ENCODE measurements at places on chromosomes 5 and 9.

- no peak for DNase-seq
Measured at GRCh38 chr5:2756211-2757152, 5.0 kb upstream of the IRX2 start.

DNA sequence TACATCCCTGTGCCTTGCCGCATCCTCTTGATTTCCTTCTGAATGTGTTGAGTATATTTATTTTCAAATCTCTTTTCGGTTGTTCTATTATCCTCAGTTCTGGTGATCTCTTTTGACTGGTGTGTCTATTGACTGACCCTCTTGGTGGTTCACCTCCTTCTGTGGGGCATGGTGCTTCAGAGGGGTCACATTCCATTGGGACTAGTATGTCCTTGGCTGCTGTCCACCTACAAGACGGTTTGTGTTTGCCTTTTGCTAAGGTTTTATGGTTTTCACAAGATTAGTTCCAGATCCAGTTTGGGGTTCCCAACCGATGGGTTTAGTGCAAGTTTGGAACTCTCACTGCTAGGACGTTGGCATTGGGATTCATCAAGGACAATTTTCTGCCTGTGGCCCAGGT lies 66.6 kb downstream of the PHF2 start:
- no peak for DNase-seq

GRCh38 chr5:91026466-91026865 lies 356.7 kb downstream of the ARRDC3 start:
- no peak for DNase-seq

DNA sequence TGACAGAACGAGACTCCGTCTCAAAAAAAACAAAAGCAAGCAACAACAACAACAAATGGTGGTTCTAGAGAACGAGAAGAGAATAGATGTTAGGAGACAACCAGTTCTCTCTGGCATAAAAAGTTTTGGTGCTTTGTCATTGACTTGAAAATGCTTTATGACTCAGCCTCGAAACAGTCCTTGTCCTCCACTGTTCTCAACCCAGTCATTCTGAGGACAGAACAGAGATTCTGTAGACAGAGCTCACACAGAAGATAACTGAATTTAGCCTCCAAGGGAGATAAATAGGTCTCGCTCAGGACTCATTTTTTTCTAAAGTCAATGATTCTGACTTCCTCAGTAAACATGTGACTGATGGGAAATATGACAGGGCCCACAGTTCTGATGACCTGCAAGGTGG lies 76.0 kb upstream of the FSTL4 start:
- no peak for DNase-seq

- DNase-seq, result no peak
Measured at GRCh38 chr5:161548487-161549094, 2.1 kb upstream of the GABRB2 start.

DNA sequence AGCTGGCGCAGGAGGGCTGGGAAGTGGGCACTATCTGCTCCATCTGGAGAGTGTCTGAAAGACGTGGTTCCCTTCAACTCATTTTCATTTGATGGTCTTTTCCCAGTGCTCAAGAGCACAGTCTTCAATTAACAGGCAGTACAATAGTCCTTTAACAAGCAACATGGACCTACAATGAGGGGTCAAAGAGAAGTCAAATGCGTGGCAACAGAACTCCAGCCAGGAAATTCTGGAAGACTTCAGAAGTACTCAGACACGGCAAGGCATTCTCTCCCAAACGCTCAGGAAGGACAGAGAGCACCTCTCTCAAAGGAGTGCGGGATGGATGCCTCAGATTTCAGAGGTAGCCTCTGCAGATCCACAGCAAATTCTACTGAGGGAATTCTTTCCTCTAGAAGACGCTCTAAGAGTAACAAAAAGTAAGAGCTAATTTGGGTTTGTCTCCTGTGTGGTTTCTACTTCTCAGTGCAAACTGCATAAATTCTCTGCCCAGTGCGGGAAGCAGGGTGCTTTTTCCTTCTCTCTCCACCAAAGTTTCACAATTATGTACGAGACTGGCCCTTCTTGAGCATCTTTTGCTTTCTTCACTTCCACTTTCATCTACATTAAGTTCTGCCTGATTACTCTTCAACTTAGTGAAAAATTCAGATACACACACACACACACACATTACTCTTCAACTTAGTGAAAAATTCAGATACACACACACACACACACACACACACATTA lies 56.4 kb downstream of the LHFPL2 start:
- DNase-seq, result no peak

DNA sequence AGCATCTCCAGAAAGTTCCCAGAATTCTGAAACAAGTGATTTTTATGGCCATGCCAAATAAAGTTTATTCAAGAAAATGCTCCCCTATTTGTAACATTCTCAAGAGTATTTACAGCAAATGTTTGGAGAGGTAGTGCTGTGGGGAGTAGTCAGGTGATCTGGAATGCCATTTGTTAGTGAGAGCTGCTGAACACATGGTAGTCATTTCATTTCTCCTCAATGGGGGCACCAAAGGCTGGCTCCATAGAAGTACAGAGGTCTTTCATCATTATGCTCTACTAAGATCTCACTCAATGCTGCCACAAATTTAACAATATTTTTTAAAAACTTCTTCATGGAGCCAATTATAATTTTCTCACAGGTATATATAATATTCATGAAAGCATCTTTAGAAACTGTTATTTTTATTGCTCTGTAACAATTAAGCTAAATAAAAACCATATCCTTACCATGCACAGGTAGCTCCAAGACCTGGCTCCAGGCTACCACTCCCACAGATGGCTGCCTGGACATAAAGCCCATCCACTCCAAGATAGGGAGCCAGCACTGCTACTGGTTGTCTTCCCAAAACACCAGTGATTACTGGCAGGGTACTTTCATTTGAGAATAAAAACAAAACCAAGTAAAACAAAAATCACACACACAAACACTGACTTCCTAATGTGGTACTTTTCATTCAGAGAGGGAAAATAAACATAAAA lies 200.8 kb downstream of the PLK2 start:
- DNase-seq, result no peak

DNA sequence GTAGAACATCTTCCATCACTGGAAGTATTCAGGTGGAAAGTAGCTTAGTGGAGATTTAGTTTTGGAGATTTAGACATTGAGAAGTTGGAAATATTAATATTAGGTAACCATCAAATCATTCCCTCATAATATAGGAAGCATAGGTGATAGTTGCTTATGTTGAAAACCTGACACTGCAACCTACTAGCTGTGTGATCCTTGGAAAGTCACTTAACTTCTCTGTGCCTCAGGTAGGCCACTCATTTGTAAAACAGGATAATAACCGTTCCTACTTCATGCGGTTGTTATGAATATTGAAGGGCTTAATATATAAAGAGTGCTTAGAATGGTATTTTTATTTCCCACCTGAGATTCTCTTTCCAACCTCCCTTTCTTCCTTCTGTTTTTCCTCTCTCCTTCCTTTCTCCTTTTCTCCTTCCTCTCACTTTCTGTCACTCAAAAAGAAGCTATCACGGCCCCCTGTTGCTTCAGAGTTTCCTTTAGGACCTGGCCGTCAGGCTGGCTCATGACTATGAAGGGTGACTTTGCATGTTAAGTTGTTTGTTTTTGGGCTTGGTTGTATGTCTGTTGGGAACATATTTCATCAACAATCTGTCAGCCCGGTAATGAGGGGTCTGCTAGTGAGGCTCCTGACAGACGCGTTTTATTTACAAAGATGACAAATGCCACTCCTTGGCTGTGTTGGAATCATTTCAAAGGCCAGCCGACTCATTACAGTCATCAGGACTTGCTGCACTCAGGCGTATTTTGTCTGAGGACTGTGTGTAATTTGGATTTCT lies 31.0 kb downstream of the DOCK2 start:
- no peak for DNase-seq

DNA sequence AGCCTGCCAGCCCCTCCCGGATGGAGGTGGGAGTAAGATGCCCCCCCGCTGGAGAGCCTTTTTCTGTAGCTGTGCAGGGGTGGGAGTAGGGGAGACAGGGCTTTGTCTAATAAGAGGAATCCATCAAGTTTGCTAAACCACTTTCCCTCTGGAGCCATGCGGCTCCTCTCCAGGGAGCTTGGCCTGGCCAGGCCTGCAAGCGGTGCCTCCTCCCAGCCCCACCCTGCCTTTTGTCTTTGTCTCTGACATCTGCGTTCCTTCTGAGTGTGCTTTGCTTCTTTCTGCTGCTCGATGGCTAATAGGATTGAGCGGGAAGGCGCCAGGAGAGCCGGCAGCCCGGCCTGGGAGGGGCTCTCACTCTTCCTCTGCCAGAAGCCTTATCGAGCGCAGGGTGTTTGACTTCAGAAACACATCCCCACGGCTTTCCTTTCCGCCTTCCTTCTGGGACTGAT lies 26.7 kb upstream of the FCN1 start:
- no peak for DNase-seq

DNA sequence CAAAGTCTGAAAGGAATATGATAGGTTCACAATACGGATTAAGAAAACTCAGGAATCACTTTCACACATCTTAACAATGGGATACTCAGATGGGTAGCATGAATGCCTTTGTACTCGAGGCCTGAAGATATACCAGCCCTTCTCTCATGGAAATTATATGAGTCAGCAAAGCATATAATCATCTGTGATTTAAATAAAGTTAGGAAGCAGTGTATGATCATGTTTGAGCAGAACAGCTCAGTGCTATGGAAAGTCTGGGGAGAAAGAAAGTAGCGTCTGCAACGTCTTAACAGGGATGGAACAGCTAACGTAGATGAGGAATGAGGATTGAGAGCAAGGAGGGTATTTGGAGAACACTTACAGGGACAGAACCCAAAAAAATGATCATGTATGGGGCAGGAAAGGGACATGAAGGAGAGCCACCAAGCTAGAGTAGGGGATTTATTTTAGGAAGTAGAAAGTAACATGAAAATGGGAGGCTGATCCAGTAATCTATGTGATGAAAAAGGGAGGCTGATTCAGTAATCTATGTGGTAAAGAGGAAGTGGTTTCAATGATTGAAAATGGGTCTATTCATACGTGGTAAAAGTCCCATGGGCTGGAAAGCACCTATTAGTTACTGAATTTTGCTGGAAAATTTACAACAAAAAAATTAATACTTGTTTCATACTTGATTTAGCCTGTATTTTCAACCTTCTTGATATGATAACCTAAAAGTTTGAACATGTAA lies 85.9 kb downstream of the GNA14 start:
- DNase-seq, result no peak

GRCh38 chr9:112299514-112299913 lies 33.9 kb downstream of the PTBP3 start:
- DNase-seq, result no peak

GRCh38 chr5:74848553-74849025 lies 17.6 kb downstream of the FAM169A start:
- no peak for DNase-seq

GRCh38 chr5:98050583-98050982 lies 722.9 kb upstream of the RGMB start:
- DNase-seq, result no peak

GRCh38 chr5:171363846-171364245 lies 23.8 kb upstream of the NPM1 start:
- DNase-seq, result no peak

- DNase-seq, result no peak
Measured at GRCh38 chr5:6427694-6428093, 21.0 kb upstream of the UBE2QL1 start.

DNA sequence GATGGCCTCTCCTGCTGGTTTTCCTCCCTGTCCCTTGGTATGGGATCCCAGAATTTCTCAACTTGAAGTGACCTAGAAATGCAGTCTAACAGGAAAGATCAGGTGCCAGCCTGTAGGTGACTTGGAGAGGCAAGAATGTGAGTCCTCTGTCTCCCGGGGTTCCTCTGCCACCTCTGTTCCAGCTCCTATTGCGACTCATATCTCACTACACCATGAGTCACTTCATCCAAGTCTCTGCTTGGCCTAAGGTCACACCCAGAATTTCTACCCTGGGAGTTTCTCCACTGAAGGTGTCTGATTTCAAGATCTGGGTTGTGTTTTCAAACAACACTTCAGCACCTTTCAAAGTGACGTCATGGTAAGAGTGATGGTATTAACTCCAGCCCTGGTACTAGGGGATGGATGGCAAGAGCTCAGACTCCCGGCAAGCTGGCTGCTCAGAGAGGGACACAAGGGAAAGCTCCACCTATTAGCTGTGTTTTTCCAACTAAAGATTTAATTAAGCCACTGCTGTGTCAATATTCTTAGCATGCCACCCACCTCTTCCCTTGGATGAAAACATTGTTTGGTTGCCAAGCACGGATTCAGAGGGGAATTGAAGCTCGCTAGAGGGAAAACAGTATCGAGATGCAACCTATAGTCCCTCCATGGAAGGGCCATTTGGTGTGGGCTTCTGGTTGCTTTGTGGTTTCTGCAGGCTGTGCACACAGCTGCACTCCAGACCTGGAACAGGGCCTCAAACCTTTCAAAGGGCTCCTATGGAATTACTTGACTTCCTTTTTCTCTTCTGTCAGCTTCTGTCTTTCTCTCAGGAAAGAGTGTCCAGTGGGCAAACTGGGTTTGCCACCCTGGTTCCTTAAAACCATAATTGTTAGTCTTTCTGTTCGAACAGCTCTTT lies 205.7 kb downstream of the GAS1 start:
- DNase-seq, result no peak

GRCh38 chr5:110106750-110107149 lies 417.0 kb downstream of the MAN2A1 start:
- no peak for DNase-seq

- DNase-seq, result no peak
Measured at GRCh38 chr5:8550921-8551320, 682.0 kb downstream of the MTRR start.

DNA sequence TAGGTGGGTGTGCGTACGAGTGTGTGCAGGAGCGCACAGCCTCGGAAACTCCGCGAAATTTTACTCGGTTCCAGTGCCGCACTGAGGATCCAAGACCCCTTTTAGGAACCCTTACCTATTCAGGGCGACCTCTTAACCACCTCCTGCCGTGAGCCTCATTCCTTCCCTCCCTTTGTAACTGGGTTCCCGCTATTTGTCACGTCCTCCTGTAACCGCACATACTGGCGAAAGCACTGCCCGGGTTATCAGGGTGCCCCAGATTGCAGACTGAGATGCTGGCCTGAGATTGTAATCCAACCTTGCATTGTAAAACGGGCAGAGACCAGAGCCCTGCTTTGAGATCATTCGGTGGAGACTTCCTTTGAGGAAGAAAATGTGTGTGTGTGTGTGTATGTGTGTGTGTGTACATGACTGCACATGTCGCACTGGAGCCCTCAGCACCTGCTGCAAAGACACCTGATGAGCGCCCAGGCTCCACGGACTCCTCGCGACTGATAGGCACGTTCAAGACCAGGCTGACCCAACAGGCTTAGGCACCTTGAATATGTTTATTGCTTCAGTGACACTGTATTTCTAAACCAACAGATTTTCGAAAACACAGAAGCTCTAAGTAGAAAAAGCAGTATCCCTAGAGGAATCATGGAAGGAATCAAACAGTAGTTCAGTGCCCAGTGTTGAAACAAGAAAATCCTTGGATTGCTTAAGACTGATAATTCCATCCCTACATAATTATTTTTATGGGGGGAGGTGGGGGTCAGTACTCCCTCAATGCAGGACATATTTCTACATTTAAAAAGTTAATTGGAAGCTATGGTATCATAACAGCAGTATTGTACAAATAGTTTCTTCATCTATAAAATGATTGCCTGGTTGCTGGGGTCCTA lies 86.5 kb upstream of the TNFAIP8 start:
- DNase-seq, result no peak
